Neuronal stem cell (in vitro differentiated cells): ENCODE measurements at places on chromosomes 7 and 10.

DNA sequence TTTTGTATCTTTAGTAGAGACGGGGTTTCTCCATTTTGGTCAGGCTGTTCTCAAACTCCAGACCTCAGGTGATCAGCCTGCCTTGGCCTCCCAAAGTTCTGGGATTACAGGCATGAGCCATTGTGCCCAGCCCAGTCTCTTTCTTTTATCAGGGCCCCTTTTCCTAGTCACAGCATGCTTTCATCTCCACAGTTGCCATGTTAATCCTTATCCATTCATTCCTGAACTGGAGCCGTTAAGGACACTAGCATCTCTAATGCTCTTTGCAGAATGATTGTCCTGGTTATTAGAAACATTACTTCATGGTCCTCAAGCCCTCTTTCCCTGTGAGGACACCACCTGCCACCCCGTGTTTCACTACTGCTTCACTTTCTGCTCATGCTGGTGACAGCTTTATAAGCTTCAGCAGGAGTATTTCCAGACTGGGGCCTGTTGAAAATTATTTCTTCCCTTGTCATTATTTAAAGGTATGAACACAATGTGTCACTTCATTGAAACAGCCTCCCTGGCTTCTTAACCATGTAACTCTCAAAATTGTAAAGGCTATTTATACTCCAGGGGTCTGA is 313.9 kb downstream of the BMPER start:
- H3K4me3 ChIP-seq: no peak overlapping the region
- H3K4me1 ChIP-seq: peaks cover 3% of the 10 kb centered on the region
- no peak for DNase-seq
- H3K27ac ChIP-seq: no peak overlapping the region

GRCh38 chr7:123748171-123748733 is 551 bp downstream of the WASL start:
- peak; percentile 27 for DNase-seq
- peak overlapping the region; percentile 97 for H3K27ac ChIP-seq
- H3K27me3 ChIP-seq: no peaks in the 10 kb centered on the region
- peak overlapping the region; percentile 93 for H3K4me3 ChIP-seq
- H3K4me1 ChIP-seq: peaks cover 9% of the 10 kb centered on the region

- no peak overlapping the region for H3K4me3 ChIP-seq
- no peak for DNase-seq
- no peaks in the 10 kb centered on the region for H3K27me3 ChIP-seq
- no peak overlapping the region for H3K27ac ChIP-seq
- no peaks in the 10 kb centered on the region for H3K4me1 ChIP-seq
Observed at GRCh38 chr10:16886031-16886430, 68.8 kb upstream of the RSU1 start.

- H3K36me3 ChIP-seq: no peaks in the 10 kb centered on the region
Observed at GRCh38 chr7:104980841-104981671, 32.9 kb upstream of the KMT2E start.

GRCh38 chr10:124039483-124040013 is 53.9 kb downstream of the CHST15 start:
- H3K27ac ChIP-seq: no peak overlapping the region
- DNase-seq: no peak
- no peak overlapping the region for H3K4me3 ChIP-seq
- H3K36me3 ChIP-seq: peaks cover 65% of the 10 kb centered on the region

- H3K4me1 ChIP-seq: no peaks in the 10 kb centered on the region
- no peak overlapping the region for H3K27ac ChIP-seq
- peaks cover 5% of the 10 kb centered on the region for H3K36me3 ChIP-seq
- no peaks in the 10 kb centered on the region for H3K27me3 ChIP-seq
Observed at GRCh38 chr7:105060437-105060836, 46.4 kb downstream of the KMT2E start.

GRCh38 chr10:30346131-30346530 is 2.9 kb downstream of the MTPAP start:
- H3K27ac ChIP-seq: no peak overlapping the region
- H3K36me3 ChIP-seq: peaks cover 23% of the 10 kb centered on the region
- no peak overlapping the region for H3K4me3 ChIP-seq

GRCh38 chr7:22363756-22364422 is 6.9 kb upstream of the RAPGEF5 start:
- H3K36me3 ChIP-seq: no peaks in the 10 kb centered on the region
- DNase-seq: no peak

GRCh38 chr7:1458683-1459511 is at the start of gene MICALL2:
Gene MICALL2 (minus strand): TSS chr7:1459470. CDS start chr7:1459326, 144 bp downstream.
- H3K4me1 ChIP-seq: peaks cover 52% of the 10 kb centered on the region
- peak within 1 kb of the TSS; percentile 96 for H3K4me3 ChIP-seq
- no peak within 1 kb of the TSS for H3K27ac ChIP-seq
- H3K36me3 ChIP-seq: no peaks in the 10 kb centered on the region
- no peaks in the 10 kb centered on the region for H3K27me3 ChIP-seq

GRCh38 chr7:98202367-98203195 is 8.7 kb upstream of the BHLHA15 start:
- no peaks in the 10 kb centered on the region for H3K4me1 ChIP-seq
- DNase-seq: no peak
- no peaks in the 10 kb centered on the region for H3K27me3 ChIP-seq
- no peak overlapping the region for H3K4me3 ChIP-seq
- no peak overlapping the region for H3K27ac ChIP-seq
- H3K36me3 ChIP-seq: peaks cover 16% of the 10 kb centered on the region

- H3K27me3 ChIP-seq: no peaks in the 10 kb centered on the region
- no peak for DNase-seq
- no peaks in the 10 kb centered on the region for H3K4me1 ChIP-seq
Observed at GRCh38 chr7:99098824-99099498, 44.9 kb downstream of the SMURF1 start.

GRCh38 chr7:115678086-115678982 is 352.2 kb downstream of the TFEC start:
- H3K4me3 ChIP-seq: no peak overlapping the region
- H3K27ac ChIP-seq: no peak overlapping the region
- no peaks in the 10 kb centered on the region for H3K27me3 ChIP-seq

- DNase-seq: no peak
- H3K4me1 ChIP-seq: no peaks in the 10 kb centered on the region
- no peak overlapping the region for H3K27ac ChIP-seq
- H3K36me3 ChIP-seq: peaks cover 2% of the 10 kb centered on the region
Observed at GRCh38 chr7:38478404-38478803, 152.8 kb downstream of the AMPH start.

- no peaks in the 10 kb centered on the region for H3K27me3 ChIP-seq
- H3K36me3 ChIP-seq: no peaks in the 10 kb centered on the region
- H3K4me3 ChIP-seq: no peak overlapping the region
- no peak for DNase-seq
Observed at GRCh38 chr10:90575125-90575524, 282.7 kb downstream of the HTR7 start.

DNA sequence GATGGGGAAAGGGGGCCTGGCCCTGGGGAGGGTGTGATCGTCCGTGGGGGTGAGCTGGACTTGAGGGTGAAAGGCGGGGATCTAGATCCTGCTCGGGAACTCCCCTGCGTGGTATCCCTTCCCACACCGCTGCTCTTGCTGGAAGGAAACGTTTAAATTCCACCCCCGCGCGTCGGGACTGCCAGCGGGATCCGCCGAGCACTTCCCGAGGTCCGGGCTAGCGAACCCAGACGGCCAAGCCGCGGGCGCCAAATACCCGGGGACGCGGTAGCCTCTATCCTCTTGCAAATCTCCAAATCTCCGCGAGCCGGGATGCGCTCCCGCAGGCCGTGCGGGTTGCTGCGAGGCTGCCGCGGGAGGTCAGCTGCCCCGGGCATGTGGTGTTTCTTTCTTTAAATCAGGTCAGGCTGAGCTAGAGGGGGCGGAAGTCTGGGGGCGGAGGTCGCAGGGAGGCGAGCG is 904 bp downstream of the NPTX2 start:
- H3K4me1 ChIP-seq: no peaks in the 10 kb centered on the region
- H3K36me3 ChIP-seq: no peaks in the 10 kb centered on the region
- H3K27me3 ChIP-seq: peaks cover 37% of the 10 kb centered on the region
- no peak for DNase-seq

- no peaks in the 10 kb centered on the region for H3K27me3 ChIP-seq
- peaks cover 8% of the 10 kb centered on the region for H3K36me3 ChIP-seq
- DNase-seq: no peak
Observed at GRCh38 chr10:79111427-79111826, 42.7 kb downstream of the ZMIZ1 start.

DNA sequence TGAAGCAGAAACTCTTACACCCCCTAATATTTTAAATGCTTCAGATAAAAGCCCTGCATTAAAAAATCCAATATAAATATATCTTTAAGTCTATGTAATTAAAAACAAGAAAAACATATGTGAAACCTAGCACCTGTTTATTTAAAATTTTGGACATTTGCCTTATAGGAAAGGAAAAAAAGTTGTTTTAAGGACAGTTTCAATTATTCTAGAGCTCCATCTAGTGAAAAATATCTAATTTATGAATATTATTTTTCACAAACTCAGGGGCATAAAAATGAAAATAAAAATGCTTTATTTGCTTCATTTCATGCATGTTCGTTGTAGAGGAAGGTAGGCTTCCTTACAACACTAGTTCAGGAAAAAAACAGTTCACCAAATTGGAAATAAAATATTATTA is 26.1 kb downstream of the ENKUR start:
- peaks cover 5% of the 10 kb centered on the region for H3K4me1 ChIP-seq
- no peaks in the 10 kb centered on the region for H3K36me3 ChIP-seq
- DNase-seq: no peak
- no peak overlapping the region for H3K4me3 ChIP-seq
- H3K27me3 ChIP-seq: no peaks in the 10 kb centered on the region

DNA sequence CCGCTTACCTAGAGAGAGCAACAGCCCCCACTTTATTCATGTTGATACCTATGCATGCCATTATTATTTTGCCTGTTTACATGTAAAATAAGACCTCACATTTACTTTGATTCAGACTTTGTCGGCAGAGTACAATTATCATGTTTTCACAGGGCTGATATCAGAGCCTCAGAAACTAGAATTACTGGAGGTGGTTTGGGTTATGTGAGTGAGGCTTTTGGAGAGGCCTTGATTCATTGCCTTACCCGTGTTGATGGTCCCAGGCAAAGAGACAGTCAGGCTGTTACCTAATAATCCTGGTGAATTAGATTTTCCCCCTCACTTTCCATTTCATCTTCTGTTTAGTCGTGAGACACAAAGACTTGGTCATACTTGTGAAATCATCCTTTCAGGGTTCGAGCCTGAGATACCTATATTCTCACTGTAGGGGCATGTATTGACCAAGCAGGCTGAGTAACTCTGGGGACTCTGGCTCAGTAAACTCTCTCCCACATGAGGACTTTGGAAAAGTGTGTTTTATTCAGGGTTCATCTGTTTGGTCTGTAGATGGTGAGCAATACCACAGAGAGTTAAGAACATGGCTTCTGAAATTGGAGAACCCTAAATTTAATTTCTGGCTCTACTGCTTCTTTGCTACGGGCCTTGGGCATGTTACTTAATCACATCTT is 150.9 kb downstream of the CELF2 start:
- no peak overlapping the region for H3K27ac ChIP-seq
- H3K4me3 ChIP-seq: no peak overlapping the region
- no peaks in the 10 kb centered on the region for H3K27me3 ChIP-seq
- no peaks in the 10 kb centered on the region for H3K36me3 ChIP-seq
- no peak for DNase-seq
- peaks cover 17% of the 10 kb centered on the region for H3K4me1 ChIP-seq

DNA sequence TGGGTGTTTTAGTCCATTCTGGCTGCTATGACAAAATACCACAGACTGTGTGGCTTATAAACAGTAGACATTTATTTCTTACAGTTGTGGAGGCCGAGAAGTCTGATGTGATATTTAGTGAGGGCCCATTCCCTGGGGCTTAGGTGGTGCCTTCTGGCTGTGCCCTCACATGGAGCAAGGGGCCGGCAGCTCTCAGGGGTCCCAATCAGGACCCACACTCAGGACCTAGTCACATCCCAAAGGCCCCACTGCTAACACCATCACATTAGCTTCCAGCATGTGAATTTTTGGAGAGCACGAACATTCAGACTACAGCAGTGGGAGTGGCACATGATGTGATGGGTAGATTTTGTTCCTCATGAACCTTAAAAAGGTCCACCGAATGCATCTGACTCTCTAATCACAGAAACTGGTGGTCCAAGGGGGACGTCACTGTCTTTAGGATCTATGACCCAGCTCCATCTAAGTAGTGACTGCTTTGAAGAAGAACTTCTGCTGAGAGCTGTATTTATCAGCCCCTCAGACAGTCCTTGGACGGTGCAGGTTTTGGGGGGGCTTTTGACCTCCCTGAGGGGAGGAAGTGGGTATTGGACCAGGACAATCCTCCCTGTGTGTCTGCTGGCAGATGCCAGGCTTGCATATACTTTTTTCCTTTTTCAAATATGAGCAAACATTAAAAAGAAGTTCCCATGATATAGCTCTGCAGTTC is 154.5 kb upstream of the ZNF32 start:
- H3K27me3 ChIP-seq: no peaks in the 10 kb centered on the region
- H3K27ac ChIP-seq: no peak overlapping the region
- no peak for DNase-seq
- H3K4me1 ChIP-seq: no peaks in the 10 kb centered on the region
- H3K36me3 ChIP-seq: no peaks in the 10 kb centered on the region
- H3K4me3 ChIP-seq: no peak overlapping the region

DNA sequence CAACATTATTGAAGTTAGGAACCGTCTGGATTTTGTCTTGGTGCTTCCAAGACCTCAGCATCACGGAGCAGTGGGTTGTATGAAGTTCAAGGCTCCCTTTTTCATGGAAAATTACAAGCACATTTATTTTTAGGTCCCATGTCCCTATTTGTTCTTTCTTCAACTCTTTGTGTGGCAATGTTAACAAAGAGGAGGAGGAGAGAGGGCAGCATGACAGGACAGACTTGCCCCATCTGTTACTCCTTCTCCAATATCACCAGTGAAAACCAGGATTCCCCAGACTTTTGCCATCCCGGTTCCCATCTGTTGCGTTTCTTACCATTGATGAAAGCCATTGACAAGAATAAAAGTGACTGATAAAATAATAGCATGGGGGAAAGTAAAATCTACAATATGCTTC is 28.6 kb downstream of the EEPD1 start:
- H3K27ac ChIP-seq: no peak overlapping the region
- no peak for DNase-seq
- H3K36me3 ChIP-seq: no peaks in the 10 kb centered on the region
- peaks cover 14% of the 10 kb centered on the region for H3K4me1 ChIP-seq

DNA sequence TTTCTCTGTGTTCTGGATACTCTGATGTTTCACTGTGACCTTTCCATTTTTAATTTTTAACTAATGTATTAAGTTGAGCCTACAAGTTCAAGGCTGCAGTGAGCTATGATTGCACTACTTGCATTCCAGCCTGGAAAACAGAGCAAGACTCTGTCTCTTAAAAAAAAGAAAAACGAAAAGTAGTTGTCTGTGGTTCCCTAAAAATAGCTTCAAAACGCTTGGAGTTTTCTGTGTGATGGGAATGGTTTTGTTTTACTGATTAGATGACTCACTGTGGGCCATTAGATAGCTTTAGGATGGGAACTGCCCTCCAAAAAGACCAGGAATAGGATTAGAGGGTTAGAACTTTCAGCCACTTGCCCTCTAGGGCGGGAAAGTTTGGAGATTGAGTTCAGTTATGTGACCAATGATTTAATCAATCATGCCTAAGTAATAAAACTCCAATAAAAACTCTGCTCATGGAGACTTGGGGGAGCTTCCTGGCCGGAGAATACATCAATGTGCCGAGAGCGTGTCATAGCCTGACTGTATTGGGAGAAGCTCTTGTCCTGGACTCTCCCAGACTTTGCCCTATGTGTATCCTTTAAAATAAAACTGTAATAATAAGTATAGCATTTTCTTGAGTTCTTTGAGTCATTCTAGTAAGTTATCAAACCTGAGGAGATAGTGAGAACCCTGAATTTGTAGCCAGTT is 147.1 kb downstream of the LYZL1 start:
- no peak overlapping the region for H3K4me3 ChIP-seq
- no peak overlapping the region for H3K27ac ChIP-seq
- no peaks in the 10 kb centered on the region for H3K27me3 ChIP-seq
- DNase-seq: no peak
- H3K36me3 ChIP-seq: no peaks in the 10 kb centered on the region
